ENCODE measurements at places on chromosomes 2 and 18.

DNA sequence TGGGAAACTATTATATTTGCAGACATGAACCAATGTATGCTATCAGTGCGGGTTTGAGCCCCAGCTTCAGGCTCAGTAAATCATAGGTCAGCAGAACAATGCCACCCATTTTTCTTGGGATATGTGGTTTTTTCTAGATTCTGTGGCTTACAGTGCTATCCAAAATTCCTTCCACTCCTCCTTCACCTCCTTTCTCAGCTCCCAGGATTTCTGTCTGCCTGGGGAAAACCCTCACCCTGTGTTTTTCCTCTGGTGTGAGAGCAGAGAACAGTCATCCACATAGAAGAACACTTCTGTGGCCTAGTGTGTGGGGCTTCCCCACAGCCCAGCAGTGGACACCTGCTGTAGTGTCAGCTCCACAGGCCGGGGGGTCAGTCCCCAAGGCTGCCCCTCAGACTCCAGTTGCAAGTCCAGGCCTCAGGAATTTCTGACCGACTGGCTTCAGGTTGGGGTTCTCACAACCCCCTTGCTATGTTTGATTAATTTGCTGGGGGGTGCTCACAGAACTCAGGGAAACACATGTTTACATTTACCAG lies 238.2 kb downstream of the LDLRAD4 start:
- no peak for DNase-seq

DNA sequence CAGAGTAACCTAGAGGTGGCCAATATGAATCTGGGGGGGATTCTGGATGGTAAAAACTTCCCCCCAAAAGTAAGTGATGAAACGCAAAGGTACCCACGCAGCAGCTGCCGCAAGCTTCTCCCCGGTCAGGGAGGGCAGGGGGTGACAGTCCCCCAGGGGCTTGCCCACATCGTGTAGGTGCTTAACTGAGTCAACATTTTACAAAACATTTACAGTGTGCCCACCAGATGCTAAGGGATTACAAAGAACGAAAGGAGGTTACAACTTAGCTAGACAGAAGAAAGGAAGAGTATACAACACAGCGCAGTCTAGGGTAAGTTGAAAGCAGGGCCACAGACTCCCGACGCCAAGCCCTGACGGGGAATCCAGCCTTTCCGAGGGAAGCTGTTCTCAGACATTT lies 45.6 kb downstream of the LPIN2 start:
- no peak for DNase-seq

DNA sequence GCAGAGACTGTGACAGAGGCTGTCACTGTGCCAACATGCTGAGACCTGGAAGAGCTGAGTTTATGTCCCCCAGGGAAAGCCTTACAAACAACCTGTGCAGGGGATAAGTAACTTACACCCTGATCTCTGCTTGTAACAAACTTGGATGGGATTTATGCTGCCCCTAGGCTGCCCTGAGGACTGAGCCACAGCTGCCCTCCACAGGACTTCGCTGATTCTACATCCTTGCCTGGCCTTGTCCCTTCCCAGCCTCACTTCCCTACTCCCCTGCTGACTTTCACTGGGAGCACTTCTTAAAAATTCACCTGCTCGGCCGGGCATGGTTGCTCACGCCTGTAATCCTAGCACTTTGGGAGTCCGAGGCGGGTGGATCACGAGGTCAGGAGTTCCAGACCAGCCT lies 45.9 kb upstream of the ASAP2 start:
- DNase-seq: no peak

- DNase-seq: no peak
Measured at GRCh38 chr2:188369365-188369764, 77.7 kb downstream of the GULP1 start.

DNA sequence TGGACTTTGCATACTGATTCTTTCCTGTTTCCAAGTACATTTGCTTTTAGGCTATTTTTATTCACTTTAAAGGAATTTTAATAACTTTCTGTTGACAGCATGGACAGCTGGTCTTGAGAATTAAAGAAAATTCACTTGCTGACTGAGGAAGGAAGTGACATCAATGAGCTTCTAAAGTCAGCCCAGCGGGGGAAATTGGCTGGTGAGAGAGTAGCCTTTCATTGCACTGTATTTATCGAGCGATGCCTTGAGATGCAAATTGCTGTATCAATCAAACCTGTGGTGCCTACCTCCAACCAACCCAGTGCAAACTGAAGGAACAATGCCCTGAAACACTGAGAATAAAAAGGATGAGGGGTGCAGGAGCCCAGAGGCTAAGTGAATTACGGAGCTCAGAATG lies 91.4 kb upstream of the AQP4 start:
- no peak for DNase-seq

DNA sequence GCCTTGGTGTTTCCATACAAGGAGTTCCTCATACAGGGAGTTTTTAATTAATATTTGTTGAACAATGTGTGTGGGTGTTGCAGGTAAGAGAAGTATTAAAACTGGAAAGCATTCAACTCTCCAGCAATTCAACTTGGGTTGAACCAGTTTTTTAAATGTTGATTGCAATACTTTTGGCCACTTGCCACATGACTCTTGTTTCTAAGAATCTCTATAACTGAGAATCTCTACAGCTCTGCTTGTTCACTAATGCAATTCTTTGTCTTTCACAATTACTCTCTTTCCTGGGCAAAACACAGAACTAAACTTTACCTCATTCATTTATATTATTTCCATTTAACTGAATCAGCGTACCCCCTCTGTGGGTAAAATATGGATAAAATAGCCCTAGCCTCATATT lies 429.4 kb downstream of the ARHGAP15 start:
- DNase-seq: no peak

DNA sequence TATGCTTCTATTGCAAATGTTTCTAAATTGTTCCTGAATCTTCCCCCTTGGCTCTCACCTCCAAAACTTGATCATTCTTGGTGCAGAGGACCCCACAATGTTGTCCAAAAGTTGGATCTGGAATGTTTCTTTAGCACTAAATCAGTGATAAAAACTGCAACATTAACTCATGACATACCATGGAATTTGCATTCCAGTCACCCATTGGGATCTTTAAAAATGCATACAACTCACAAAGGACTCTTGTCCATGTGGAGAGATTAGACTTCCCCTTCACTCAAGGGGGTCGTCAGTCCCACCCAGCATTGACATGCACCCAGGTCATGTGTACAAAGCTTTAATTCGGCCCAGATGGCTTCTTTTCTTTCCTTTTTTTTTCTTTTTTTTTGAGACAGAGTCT lies 169.3 kb downstream of the SETBP1 start:
- DNase-seq: no peak

GRCh38 chr2:38711558-38711957 lies 39.6 kb downstream of the SRSF7 start:
- DNase-seq: no peak

GRCh38 chr2:60312618-60313017 lies 240.8 kb downstream of the BCL11A start:
- no peak for DNase-seq

GRCh38 chr18:64275593-64276300 lies 126.9 kb upstream of the LINC00305 start:
- no peak for DNase-seq

DNA sequence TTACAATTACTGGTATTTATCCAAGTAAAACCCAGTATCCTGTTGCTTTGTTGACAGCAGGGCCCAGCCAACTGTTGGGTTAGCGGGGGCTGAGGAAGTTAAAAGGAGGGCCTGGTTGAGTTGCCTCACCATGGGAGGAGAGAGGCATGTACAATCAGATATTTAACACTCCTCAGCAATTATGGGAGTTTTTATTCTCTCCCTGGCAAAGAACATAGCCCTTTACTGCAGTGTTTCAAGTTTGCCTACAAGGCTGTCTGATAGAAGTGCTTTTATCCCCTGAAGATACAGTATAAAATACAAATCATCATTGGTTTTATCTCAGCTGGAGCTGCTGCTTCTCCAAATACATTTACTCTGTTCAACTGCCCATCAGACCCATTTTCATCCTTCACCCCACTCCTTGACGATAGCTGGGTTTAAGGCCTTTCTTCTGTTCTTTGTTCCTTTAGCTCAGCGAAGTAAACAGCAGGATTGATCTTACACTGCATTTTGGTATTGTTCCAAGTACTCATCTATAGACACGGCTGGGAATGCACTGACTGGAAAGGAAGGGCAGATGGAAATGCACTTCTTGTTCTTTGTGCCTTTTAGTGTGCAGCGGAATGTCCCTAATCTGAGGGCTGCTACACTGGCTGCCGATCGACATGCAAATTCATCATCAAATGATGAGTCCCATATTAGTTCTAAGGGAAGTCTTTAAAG lies 402.5 kb upstream of the SPRED2 start:
- DNase-seq: no peak

DNA sequence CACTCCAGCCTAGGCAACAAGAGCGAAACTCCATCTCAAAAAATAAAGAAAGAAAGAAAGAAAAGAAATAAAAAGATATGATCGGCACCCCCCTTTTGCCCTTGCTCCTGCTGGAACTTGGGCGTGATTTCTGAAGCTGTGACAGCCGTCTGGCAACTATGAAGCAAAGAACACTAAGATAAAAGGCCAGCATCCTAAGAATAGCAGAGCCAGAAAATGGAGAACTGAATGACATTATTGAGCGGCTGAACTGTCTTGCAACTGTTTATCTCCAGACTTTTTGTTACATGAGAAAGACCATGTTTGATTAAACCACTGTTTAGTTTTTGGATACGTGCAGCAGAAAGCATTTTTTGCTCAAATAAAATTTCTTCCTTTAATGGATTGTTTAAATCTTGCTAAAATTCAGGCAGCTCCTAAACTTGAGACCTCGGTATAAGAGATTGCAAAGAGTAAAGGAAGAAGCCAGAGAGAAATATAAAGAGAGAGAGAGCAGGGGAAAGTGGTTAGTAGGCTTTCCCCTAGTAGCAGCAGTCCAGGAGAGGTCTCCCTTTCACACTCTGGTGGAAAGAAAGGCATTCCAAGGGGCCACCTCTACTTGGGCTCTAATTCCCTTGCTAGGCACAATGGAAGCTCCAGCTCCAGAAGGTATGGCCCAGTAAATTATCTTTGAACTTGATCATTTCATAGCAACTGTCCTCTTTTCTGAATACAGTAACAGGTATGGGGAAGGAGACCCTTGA lies 8.2 kb upstream of the MBD2 start:
- DNase-seq: no peak

- no peak for DNase-seq
Measured at GRCh38 chr2:212078103-212078502, 460.5 kb downstream of the ERBB4 start.

- no peak for DNase-seq
Measured at GRCh38 chr2:12127638-12128037, 381.2 kb downstream of the LPIN1 start.

DNA sequence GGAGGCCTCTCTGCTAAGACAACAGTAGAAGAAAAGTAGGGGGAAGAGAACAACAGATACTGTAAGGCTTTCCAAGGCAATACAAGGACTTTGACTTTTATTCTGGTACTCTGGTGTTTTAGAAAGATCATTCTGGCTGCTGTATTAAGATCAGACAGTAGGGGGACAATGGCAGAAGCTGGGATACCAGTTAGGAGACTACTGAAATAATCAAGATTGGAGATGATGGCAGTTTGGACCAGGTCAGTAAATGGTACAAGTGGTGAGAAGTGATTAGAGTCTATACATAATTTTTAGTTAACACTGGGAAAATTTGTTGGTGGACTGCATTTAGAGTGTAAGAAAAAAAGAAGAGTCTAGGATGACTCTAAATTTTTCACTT lies 139.7 kb downstream of the ROCK1 start:
- no peak for DNase-seq

DNA sequence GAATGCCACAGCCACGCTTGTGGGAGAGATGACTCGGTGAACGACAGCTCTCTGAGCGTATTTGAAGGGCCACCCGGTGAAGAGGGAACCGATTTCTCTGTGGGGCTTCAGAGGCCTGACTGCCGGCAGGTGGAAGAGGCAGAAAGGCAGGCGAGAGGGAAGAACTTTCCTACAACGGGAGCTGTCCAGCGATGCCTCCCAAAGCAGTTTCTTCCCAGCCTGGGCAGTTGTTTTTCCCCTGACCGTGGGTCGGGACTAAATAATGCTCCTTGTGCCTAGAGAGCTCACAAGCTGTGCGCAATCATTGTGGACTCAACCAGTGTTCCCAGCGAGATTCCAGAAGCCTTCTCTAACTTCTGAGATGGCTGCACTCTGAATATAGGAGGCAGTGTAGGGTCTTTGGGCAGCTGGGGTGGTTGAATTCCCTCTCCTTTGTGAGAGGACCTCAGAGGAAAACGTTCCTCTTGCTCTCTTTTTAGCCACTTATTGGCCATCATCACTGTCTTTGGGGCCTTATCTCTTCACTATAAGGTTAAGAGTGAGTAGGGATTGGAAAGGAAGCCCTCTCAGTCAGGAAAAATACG lies 710 bp downstream of the SEC11C start:
- no peak for DNase-seq

- DNase-seq: no peak
Measured at GRCh38 chr2:62785216-62785615, 79.7 kb downstream of the EHBP1 start.

DNA sequence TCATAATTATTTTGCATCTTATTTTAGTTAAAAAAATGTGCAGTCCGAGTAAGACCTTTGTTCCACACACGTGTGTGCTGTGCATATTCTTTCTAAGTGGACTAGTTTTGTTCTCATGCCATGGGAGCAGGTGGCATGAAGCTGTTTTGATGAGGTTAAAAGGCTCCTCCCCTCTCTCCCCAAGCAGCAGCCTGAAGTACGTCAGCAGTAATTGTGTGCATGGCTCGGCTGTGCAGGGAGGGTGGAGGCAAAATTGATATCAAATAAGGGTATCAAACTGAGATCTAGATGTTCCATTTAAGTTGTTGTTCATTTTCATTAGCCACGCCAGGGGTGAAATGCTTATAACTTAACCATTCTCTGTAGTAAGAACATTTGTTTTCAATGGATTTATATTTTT lies at the start of gene NYAP2:
Gene NYAP2, plus strand, starts transcription at position 207 of the 400 bp plus-strand sequence. CDS start 9,171 bp downstream, outside the sequence.
- DNase-seq: no peak

- DNase-seq: no peak
Measured at GRCh38 chr18:12659904-12660605, 2.1 kb upstream of the SPIRE1 start.

DNA sequence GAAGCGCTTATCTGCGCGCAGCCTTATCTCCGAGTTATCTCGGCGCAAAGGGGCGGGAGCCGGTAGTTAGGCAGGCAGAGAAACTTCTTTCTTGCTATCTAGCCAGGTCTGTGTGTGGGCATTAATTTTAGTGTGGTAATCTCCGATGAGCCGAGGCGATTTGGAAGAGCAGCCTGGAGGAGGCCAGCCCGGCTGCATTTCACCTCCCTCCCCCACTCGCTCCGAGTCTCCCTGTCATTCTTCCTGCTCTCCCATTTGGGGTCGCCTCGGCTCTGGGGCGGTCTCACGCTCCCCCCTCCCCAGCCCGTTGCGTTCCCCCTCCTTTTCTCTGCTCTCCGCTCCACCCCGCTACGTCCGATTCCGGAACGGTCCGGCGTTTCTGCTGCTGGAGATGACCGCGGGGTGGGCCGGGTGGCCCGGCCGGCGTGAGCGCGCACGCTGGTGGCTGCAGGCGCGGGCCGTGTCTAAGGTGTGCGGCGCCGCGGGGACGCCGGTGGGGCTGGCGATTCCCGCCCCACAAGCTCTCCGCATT lies 566 bp downstream of the GATA6 start:
- DNase-seq: no peak

GRCh38 chr2:24984912-24985311 lies 13.2 kb upstream of the DNAJC27 start:
- no peak for DNase-seq

GRCh38 chr2:68100189-68100588 lies 37.4 kb upstream of the C1D start:
- DNase-seq: no peak

- DNase-seq: peak; percentile 25
Measured at GRCh38 chr2:109613922-109614714, at the start of the genes SEPTIN10 and SOWAHC. Gene SEPTIN10 (minus strand): TSS chr2:109613966. CDS start chr2:109613827, 139 bp downstream. Gene SOWAHC (plus strand): TSS chr2:109614364. CDS start chr2:109614490, 126 bp downstream.
